Fibroblast of villous mesenchyme (primary cell): ENCODE measurements at places on chromosomes 12 and 14.

DNA sequence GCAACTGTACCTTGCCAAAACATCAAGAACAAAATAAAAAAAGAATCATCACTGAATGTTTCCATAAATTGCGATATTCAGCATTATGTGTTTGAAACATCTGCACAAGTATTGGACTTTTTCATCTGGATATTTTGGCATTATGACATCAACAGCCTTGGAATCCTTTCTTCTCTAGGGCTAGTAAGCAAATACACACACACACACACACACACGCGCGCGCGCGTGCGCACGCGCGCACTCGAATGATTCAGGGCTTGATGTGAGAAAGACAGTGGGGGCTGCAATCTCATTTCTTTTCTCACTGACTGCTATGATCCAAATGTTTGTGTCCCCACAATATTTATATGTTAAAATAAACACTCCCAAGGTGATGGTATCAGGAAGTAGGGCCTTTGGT is 90.0 kb upstream of the SLC38A4 start:
- peak; percentile 56 for DNase-seq

DNA sequence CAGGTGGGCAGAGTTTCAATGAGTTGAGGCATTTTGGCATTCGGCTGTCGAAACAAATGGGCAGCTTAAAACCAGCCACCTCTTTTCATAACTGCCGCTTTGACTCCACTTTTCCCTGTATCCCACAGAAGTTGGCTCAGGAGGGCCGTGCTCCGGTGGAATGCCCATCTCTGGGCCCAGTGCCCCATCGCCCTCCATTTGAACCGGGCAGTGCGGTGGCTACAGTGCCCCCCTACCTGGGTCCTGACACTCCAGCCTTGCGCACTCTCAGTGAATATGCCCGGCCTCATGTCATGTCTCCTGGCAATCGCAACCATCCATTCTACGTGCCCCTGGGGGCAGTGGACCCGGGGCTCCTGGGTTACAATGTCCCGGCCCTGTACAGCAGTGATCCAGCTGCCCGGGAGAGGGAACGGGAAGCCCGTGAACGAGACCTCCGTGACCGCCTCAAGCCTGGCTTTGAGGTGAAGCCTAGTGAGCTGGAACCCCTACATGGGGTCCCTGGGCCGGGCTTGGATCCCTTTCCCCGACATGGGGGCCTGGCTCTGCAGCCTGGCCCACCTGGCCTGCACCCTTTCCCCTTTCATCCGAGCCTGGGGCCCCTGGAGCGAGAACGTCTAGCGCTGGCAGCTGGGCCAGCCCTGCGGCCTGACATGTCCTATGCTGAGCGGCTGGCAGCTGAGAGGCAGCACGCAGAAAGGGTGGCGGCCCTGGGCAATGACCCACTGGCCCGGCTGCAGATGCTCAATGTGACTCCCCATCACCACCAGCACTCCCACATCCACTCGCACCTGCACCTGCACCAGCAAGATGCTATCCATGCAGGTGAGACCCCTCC is 5.0 kb upstream of the RNU7-1 start:
- no peak for DNase-seq

DNA sequence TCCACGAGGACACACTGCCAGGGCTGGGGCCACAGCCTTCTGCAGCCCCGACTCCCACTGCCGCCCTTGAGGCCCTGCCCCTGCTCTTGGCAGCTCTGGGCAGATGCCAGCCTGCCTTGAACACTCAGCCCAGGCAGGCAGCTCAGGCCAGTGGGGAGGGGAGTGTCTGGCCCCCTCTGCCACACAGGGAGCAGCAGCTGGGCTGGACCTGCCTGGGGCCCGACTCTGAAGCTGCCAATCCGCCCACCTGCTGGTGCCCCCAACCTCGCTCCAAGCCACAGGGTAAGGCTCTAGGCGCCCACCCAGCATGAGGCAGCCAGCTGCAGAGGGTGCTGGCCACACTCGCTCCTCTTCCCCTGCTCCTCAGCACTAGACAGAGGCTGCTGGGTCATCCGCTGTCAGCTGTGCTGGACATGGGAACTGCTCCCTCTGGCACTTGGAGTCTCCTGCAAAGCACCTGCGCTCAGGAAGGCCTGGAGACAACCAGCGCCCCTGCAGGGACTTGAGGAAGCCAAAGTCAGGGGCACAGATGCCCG is 24.6 kb upstream of the NUDT14 start:
- no peak for DNase-seq

DNA sequence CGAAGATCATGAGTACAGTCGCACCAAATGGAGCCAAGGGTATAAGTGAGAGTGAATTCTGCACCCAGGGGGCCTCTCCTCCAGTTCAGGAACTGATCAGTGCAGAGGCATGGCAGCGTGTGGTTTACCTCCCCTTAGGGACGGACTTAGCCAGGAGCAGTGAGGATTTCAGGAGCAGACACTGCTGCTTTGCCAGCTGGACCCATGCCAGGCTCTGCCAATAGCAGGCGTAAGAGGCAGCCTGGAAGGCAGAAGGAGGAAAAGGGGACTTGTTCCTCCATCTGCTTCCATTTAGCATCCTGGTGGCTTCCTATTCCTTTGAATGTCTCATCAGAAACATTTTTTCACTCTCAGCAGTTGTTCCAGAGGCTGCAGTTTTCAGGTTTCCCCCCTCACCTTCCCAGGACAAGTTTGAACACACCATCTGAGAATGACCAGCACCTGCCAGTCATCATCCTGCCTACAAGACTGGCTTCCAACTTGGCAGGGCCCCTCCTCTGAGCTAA is 137.0 kb upstream of the LMNTD1 start:
- DNase-seq: no peak
